ENCODE measurements at places on chromosomes 11 and 22.

DNA sequence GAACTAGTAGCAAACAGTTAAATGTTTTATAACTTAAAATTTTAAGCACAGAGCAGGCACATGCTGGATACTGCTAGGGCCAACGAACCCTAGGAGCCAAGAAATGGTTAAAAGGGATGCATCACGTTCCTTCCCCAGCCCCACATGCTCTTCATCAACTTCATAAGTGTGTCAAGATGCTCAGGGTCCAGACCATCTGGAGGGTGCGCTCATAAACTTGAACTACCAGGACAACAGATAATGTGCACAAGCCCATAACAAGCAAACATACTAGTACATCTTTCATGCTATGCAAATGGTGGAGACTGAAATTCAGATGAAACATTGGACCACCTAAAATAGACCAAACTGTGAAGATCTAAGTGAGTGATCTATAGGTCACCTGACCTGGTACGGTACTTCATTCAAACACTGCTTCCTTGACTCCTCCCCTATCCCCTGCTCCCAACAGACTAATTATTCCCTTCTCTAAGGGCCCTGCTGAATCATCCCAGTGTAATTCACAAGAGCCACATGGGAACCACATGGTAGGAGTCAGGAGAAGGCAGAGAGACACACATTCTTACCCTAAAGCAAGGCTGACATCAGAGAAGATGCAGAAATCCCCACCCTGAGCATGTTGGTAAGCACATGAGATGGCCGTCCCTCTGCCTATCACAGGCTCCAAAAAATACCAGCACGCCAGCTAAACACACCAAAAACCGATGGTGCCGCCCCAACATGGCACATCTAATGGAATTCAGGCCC is 83.9 kb downstream of the ETS1 start:
- no peak for DNase-seq

GRCh38 chr22:41320416-41321240 is 19.3 kb downstream of the ZC3H7B start:
- DNase-seq, result no peak

DNA sequence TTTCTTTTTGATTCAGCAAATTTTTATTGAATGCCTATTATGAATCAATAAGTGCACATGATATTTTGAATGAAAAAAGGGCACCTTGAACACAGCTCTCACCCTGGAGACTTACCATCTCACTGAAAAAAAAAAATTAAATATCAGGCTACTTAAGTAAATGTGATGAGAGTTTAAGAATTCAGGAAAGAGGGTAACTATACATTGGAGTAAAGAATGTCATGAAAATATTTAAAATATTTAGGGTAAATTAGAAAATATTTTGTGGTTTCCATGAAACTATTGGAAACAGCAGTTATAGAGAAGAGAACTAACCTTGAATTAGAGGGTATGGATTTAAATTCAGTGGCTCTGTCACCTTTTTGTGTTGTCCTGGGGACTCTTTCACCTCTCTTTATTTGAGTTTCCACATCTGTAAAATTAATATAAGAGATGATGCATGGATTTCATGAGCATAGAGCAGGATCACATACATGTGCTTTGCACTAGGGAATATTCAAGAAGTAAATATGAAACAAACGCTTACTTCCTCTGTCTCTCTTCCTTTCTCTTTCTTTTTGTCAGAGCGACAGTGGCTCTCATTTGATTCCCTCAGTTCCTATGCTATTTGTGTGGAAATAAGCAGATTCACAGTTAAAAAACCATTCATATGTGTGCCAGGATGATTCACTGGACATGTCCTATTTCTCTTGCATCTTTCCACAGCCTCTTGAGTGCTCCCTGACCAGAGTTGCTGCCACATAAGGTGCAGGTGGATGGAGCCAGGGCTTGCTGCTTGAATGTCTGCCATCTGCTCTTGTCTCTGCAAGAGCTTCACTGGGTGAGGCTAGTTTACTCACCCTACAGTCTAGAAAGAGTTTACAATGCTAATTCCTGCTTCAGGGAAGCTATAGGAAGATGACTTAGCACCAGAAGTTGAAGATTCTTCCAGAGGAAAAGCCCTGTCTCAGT is 533.1 kb downstream of the ETS1 start:
- DNase-seq, result no peak

GRCh38 chr11:47400768-47401279 is 7.6 kb upstream of the SLC39A13 start:
- DNase-seq, result no peak

GRCh38 chr11:81839976-81840375 is 893.7 kb downstream of the FAM181B start:
- DNase-seq, result no peak

- no peak for DNase-seq
Measured at GRCh38 chr11:119382101-119382500, 611 bp upstream of the USP2 start.

DNA sequence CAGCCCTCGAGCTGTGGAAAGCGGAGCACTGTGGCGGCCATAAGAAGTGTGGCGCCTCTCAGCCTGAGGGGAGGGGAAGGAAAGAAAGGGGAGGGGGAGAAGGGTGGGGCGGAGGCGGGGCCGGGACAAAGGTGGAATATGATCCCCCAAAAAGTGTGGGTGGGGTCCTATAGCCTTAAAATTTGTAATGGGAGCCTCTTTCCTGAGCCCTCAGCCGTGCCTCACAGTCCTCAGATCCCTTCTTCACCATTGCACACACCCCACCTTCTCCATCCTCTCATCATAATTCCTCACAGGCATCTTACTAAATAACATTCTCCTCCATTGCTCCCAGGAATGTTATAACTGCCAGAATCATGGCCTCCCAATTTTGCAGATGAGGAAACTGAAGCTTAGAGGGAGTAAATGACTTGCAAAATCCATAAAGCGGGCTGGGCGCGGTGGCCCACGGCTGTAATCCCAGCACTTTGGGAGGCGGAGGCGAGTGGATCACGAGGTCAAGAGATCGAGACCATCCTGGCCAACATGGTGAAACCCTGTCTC is 600 bp upstream of the RAB6A start:
- peak; percentile 22 for DNase-seq

DNA sequence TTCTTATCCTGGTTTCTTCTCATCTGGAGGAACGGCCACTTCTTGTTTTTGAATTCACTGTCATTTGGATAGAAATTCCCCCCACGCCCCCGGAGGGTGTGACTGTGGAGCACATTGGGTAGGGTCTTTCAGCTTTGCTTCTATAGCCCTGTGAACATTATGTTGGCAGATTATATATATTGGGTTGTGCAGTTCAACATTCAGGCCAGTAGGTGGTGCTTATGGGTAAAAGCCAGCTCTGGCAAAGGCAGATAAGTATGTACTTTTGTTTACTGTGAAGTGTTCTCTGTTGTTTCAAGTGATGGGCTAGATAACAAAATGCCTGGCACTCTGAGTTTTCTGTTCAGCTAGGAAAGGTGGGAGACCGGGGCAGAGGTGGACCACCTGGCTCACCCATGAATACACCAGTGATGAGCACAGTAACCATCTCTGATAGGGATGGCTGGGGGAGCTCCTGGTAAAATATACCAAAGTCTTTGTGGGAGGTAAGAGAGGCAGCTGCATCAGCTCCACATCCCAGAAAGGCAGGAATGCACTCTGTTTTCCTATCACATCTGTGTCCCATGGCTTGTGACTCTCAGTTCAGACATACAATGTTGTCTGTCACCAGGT is 1348.2 kb upstream of the RAG2 start:
- DNase-seq, result peak; percentile 18

- DNase-seq, result no peak
Measured at GRCh38 chr11:43583548-43583947, 97.0 kb upstream of the HSD17B12 start.
